Mesenchymal stem cell (in vitro differentiated cells and primary cell): ENCODE measurements at places on chromosomes 12 and 14.

- no peak for DNase-seq
These were observed 132.8 kb upstream of the CPM start for GRCh38 chr12:69065775-69066174.

- no peak for DNase-seq
These were observed 10.3 kb upstream of the ITPR2 start for GRCh38 chr12:26843311-26843710.

DNA sequence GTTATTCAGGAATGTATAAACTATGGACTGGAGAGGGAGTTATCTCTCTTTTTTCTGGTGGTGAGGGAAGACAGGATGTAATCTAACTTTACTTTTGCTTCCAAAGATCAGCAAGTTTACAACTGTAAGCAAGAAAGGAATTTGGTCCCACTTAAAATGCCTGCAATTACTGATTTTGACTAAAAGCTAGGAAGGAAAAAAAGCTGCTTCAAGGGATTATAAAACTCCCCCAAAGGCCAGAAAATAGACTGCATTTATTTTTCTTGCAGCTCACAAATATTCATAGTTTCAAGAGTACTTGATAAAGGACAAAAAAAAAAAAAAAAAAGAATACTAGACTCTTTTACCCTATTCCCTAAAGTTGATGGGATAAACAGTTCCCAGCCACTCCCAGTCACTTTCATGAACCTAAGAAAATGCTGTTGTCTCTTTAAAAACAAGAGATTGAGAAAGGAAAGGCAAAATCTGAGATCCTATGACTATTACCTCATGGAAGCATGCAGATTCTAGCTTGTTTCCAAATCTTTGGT is 128.7 kb upstream of the BMP4 start:
- peak; percentile 66 for DNase-seq

DNA sequence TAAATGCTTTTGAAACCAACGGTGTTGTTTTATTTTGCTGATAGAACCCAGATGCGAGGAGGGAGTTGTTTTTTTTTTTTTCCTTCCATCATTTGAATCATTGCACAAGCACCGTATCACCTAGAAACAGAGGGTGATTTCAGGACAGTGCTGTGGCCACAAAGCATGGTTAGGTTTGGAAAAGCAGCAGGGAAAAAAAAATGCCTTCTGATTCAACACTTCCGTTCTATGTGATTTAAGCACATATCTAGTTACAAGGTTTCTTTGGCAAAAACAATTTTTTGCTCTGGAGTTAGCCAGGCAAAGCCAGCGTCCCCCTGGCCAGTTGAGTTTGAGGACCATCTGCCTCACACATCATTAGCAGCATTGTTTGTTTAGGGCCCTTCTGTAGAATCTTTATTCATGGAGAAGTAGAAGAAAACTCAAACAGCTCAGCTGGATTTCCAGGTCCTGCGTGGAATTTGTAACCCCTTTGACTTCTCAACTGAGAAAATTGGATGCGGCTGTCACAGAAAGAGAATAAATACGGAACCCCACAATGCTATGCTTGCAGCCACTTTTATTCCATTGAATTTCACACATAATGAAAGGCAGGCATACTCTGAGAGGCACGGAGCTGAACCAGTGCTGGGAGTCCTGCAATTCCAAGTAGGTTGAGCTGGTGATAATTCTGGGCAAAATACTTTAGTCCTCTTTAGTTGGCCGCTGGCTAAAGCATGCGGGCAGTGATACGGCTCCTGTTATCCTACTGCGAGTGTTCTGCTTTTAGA is 17.0 kb upstream of the WNT5B start:
- peak; percentile 46 for DNase-seq

GRCh38 chr14:79480212-79480611 is 731.1 kb downstream of the DIO2 start:
- DNase-seq, result no peak

DNA sequence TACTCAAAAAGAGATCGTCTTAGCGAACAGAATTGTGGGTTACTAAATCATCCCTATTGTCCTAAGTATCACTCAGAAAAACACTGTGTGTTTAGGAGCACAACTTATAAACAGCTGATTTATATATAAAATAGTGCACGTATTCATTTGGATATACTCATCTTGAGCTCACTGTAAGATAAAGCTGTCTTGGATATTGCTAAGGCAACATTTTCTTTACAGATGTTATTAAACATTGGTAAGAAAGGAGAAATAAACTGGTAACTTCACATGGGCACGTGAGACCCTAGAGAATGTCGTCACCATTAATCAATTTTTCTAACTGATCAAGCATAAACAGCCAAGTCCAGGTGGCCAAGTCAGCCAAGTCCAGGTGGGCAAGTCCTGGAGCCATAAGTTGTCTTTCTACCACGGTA is 1.7 kb downstream of the PAWR start:
- DNase-seq, result no peak
